CD4-positive, alpha-beta T cell (primary cell): ENCODE measurements at places on chromosomes 11 and 22.

DNA sequence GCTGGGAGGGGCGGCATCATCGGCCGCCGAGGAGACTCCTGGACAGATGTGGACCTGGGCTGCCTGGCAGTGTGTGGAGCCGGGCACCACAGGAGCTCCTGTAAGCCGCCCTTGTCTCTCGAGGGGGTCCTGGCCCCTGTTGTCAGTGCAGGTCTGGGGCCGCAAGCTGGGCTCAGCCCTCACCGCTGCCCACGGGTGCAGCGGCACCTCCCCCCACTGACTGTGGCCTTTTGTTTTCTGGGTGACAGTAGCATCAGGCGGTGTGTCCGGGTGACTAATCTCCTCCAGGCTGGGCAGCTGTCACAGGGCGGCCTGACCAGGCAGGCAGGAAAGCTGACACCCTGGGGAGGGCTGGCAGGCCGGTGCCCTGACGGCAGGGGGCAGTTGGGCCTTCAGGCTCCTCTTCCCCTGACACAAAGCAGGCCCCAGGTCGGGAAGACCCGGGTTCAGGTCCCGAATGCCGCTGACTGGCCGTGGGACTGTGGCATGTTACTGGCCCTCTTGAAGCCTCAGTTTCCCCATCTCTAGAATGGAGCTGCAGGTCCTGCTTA lies 16.3 kb downstream of the DGKZ start:
- DNase-seq, result no peak

DNA sequence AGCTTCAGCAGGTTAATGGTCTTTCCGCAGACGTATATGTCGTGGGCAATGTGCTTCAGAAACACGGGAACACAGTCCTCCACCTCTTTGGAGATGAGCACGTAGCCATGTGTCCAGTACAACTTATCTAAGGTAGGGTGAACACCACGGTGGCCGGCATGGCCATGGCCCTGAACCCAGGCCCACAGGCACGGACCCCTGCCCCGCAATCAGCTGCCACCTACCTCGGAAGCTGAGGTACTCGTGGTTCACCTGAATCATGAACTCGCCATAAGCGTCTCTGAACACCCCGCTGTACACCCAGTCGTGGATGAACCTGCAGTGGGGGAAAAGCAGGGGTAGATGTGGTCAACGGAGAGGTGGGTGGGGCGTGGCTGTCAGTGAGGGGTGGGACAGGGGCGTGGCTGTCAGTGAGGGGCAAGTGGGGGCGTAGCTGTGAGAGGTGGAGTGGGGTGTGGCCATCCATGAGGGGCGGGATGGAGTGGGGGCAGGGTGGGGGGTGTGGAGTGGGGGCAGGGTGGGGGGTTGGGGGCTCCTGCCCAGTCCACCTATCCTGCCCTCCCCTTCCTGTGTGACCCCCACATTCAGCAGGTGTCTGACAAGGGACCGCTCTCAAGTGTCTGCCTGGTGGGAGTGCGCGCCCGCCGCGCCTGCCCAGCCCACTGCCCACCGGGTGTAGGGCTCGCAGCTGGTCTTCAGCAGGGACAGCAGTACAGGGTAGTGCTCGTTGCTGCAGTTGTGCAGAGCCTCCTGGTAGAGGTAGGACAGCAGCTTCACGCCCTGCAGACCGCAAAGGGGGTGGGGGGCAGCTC lies 18.6 kb downstream of the TUBGCP6 start:
- DNase-seq, result no peak

DNA sequence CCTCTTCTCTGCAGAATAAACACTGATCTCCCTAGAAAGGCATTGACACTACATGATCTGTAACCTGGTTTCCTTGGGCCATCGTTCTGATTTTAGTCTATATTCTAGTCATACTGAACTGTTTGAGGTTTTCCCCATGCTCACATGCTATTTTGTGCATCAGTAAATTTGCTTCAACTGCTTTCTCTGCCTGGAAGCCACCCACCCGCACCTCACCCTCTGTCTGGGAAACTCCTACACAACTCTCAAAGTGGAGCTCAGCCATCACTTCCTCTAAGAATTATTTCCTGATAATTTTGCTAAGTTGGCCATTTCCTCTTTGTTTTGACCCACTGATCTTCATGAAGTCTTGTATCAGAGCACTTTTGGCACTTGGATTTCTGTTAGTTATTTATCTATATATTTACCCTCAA lies 36.1 kb downstream of the MMP20 start:
- no peak for DNase-seq

GRCh38 chr11:94938095-94939055 lies 35.0 kb downstream of the CWC15 start:
- DNase-seq, result no peak

- no peak for DNase-seq
Measured at GRCh38 chr11:128711136-128711535, 17.3 kb downstream of the FLI1 start.

GRCh38 chr11:45659818-45660160 lies 5.6 kb downstream of the CHST1 start:
- DNase-seq, result no peak

GRCh38 chr11:109859045-109859724 lies 234.0 kb upstream of the ZC3H12C start:
- no peak for DNase-seq

- no peak for DNase-seq
Measured at GRCh38 chr11:72202571-72202970, 10.6 kb downstream of the FOLR1 start.

DNA sequence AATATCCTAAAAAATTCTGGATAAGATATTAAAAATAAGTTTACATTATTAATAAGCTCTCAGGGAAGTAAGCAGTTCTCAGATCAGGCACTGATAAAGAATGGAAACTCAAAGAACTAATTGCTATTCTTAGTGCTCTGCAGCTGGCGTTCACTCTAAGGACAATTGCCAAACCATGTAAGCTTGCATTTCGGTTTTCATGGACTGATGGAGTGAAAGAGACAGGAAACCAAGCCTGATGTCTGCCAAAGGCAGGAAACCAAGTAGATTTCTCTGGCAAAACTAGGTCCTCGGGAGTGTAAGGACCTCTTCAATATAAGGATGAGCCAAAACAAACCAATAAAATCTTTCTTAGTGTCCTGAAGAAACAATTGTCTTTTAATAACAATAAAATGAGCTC lies 355.2 kb downstream of the RAB38 start:
- no peak for DNase-seq

DNA sequence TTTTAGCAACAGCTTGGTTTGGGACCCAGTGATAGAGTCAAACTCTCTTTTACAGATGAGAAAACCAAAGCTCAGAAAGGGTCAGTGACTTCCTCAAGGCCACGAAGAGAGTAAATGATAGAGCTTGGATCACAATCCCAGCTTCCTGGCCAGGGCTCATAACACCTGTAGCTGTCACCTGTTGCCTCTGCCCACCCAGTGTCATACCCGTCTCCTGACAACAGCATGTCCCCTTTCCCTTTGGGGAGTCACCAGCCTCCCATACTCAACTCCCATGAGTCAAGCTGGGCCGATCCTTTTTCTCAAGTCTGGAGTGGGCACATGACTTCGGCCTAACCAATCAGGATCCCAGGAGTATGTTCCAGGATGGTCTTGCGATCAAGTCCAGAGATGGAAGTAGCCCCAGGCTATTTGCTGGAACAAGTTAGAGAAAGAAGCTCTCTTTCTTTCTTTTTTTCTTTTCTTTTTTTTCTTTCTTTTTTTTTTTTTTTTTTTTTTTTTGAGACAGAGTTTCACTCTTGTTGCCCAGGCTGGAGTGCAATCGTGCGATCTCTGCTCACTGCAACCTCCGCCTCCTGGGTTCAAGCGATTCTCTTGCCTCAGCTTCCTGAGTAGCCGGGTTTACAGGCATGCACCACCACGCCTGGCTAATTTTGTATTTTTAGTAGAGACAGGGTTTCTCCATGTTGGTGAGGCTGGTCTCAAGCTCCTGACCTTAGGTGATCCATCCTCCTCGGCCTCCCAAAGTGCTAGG lies 27.8 kb upstream of the MYH9 start:
- DNase-seq, result no peak

DNA sequence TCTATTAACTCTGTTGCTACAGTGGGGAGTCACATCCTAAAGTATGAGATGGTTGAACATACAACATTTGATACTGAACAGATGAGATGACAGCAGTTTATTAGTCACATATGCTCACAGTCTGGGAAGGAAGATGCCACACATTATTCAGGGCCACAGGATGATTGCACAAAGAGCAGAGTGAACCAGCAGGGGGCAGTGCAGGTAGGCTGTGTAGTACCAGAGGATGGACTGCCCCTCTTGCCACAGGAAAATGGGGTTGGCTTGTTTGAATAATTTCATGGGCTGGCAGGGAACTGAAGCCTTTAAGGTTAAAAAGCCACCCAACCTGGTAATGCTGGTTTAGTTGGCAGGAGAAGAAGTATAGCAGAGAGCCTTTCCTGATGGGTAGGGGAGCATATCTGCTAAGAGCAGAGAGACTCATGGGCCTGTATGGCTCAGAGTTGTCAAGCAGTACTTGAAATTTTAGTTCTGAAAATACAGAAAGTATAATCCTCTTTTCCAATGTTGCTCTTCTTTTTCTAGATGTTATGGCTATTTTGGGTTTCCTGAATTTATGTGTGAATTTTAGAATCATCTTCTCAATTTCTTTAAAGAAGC lies 180.4 kb upstream of the B3GAT1 start:
- peak; percentile 13 for DNase-seq

- DNase-seq, result no peak
Measured at GRCh38 chr22:25883482-25884033, 141.6 kb downstream of the MYO18B start.

- peak; percentile 29 for DNase-seq
Measured at GRCh38 chr11:75524665-75525432, 892 bp downstream of the GDPD5 start.

GRCh38 chr22:17974087-17974486 lies 50.3 kb downstream of the MICAL3 start:
- DNase-seq, result no peak

DNA sequence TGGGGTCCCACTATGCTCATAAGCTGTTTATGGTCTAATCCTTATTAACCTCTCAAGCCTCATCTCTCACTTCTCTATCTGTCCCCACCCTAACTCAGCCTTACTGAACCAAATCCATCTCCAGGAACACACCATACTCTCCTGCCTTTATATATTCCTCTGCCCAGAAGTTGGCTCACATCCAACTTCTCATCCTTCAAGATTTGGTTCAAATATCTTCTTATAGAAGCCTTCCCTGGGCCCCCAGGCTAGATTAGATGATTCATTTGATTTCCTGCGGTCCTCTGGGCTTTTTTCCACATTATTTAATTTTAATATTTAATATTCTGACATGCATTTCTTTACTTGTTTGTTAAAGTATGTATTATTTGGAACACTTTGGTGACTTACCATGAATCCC lies 23.2 kb downstream of the MEI1 start:
- DNase-seq, result no peak
